Activated CD8-positive, alpha-beta memory T cell treated with anti-CD3 and anti-CD28 coated beads, Interleukin-2, amount 50 U/mL, for 4 hours (primary cell): ENCODE measurements at places on chromosomes 5 and 9.

- no peak for DNase-seq
Measured at GRCh38 chr5:91150636-91151035, 232.5 kb downstream of the ARRDC3 start.

GRCh38 chr9:35516479-35516878, 26.6 kb downstream of the RUSC2 start:
- DNase-seq = no peak

DNA sequence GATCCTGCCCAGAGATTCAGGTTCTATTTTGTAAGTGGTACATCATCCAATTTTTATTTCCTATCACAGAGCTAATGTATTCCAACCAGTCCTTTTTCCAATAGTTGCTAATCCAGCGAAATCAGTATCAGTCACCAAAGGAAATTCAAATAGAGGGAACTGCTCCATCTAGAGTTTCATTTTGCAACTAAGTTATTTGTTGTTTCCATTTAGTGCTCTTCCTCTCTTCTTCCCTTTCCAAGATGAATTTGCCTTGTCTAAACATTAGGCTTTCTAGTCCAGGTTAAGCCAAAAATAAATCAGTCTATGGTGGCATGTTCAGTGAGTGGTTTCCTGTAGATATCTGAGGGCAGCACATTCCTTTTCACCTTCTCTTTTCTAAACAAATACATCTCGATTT, 79.8 kb upstream of the SPATA31D4 start:
- no peak for DNase-seq

- peak; percentile 33 for DNase-seq
Measured at GRCh38 chr5:142015781-142016533, 3.1 kb upstream of the GNPDA1 start.

GRCh38 chr5:147887026-147887627, 8.6 kb downstream of the SCGB3A2 start:
- DNase-seq = no peak

DNA sequence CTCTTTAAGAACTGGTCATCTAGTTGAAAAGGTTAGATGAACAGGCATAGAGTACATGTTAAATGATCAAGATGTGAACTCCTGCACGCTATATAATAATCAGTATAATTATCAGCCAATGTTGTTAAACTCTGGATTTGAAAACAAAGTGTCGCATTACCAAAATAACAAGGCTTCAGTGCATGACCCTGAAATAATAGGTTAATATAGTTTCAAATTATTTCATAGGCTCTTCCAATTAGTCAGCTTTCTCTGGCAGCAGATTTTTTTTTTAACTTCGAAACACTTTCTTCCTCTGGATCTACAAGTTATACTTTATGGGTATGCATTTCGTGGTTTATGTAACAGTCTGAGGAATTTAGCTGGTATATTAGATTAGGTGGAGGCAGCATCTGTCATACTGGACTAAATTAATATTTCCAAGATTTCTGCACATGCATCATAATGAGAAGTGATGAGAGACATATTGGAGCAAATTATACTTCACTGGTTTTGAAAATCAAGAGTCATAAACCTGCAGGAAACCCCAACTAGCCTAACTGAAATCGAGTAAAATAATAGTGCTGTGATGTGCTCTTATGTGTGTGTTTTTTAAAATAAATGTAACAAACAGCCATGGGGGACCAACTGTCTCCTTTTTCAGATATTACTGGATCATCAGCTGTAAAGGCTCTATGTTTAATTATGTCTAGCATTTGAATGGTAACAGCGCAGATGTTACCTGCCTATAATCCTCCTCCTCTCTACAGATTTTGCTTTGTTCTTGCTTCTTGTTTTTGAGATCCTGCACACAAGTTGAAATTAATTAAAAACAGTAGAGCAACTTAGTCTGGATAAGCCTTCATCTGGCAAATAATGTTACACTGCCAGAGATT, 85.9 kb upstream of the CKMT2 start:
- DNase-seq = no peak

DNA sequence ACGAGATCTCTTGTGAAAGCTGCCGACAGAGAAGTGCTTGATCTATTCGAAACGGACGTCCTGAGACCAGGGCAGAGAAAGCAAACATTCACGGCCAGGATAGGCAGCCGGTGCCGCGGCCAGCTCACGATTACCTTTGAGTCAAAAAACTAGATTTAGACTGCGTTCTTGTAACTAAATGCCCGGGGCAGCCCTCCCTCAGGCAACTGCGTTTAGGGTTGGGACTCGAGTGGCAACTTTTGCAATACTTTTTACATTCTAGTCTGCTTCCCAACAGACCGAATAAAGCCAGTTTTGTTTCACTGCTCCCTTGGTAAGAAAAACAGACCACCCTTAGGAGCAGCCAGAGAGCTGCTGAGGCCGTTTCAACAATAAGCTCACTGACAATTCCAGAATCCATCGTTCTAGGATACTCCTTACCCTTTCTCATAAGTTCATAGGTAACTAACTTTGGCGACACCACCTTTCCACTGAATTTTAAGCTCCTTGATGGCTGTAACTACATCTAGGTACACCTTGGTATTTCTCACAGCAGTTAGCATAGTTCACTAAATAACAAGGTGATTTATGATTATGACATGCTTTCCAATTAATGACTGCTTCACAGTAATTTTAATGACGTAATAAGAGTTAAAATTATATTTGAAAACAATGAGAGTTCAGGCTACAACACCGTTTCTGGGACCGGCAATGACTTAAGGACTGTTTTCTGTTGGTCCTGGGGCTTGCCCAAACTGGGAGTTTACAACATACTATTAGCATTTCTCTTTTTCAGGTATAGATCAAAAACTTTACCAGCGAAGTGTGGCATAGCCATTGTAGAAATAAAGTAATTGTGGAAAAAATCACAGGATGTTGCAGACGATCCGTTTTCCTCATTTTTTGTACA, 899 bp upstream of the RAPGEF6 start:
- DNase-seq = no peak

DNA sequence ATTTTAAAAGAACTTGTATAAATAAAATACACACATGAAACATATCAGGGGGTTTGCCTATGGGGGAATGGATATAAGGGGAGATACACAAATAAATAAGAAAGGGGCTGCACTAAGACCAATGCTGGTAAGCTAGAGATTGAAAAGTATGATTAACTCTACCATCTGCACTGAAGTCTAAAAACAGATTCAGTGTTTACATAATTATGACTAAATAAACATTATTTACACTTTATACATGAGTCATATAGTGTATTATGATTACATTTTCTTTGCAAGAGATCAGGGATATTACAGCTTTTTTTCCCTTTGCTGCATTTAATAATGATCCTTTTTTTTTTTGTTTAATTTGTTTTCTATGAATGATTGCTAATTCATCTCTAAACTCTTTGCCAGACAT, 367.9 kb downstream of the TMEM38B start:
- no peak for DNase-seq
